NCI-H345 (cell line): ENCODE measurements at places on chromosomes 5 and 9.

- DNase-seq = peak; percentile 27
Measured at GRCh38 chr5:18113721-18114120, 479.5 kb downstream of the TAF11L14 start.

DNA sequence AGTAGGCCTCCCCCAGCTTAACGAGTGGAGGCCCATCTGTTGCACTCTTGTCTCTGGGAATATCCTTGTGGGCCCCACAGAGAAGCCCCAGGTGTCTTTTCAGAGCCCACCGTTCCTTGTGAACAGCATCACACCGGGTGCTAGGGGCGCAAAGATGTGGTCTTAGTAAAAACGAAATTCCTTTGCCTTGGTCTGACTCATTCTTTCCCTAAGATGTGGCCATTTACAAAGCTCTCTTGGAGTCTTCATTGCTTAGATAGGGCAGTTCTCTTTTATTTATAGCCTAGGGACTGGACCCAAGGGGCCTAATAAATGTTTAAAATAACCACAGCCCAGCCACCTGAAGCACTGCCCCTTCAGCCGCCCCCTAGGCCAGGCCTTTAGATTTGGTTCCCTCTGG lies 52.8 kb upstream of the RPL26L1 start:
- no peak for DNase-seq

DNA sequence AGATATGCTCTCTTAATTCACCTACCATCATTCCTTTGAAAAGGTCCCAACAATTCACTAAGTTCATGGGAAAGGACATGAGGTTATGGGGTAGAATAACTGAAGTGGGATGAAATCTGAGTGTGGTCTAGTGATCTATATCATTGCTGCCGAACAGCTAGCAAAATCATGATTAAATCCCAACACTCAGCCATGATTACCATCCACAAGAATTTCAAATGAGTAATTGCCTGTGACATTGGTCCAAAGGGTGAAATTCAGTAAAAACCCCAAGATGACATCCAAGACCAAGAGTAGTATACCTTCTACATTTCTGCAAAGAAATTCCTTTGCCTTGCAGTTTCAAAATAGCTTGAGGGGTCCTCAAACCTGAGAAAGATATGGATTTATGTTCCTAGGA lies 225.6 kb downstream of the SPOCK1 start:
- DNase-seq = no peak

DNA sequence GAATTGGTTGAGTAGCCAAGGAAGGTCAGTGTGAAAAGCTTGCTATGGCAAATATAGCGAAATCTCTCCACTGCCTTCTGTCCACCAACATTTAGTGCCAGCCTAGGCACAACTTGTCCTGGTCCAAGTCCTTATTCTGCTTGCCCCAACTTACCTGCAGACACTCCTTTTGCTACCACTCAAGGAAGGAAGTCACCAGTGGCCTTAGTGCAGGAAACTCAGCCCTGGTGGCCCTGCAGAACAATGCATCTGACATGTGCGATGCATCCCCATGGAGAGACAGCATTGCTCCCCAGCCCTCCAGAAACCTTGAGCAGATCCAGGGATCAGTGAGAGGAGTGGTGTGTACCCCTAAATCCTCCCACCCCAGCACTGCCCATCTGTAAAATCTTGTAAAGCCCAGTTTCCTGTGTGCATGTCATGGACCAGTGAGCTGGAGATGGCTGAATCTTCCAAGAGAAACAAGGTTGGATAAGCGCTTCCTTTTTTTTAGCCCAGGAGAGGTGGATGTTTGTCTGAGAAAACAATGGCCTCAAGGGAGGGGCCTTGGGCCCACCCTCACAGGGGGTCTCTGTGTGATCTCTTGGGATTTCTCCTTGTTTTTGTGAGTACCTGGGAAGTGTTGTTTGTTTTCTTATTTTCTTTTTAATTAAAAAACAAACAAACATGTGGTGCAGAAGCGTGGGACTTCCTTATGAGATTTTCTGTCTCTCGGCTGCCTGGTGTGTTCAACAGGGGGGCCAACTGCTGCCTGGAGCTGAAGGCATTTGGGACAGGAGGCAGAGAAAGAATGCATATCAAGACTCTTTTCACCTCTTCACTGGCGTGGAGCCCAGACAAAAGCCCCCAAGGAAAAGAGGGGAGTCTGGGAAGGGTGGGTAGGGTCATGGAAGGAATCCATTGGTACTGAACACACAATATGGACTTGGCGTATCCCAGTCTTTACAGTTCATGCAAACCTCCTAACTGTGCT lies 3.6 kb downstream of the FOXI1 start:
- DNase-seq = no peak

DNA sequence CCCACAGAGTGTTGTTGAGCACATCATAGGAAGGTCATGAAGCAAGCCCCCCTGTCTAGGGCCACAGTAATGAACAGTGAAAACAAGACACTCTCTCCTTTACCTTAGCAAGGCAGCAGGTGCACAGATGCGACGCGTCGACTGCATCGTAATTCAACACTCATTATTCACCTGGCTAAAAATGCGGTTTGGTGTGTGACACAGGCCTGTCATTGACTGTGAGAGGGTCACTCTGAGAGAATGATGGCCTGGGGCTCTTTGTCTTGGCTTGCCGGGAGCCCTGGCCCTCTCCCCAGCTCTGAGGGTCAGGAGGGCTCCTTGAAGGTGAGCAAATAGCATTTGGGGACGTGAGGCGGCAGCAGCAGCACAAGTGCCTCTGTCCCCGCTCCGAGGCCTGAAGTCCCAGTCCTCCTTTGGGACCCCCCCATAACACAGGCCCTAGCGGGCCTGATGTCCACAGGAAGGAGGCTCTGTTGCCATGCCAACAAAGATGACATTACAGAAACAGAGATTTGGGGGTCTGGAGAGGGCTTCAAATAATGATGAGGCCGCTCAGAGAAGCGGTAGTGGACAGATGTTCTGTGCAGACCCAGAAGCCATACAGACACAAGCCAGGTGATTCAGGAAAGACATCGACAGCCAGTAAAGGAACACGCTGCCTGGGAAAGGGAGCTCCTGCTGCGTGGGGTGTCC lies 46.7 kb downstream of the SHB start:
- DNase-seq = no peak

DNA sequence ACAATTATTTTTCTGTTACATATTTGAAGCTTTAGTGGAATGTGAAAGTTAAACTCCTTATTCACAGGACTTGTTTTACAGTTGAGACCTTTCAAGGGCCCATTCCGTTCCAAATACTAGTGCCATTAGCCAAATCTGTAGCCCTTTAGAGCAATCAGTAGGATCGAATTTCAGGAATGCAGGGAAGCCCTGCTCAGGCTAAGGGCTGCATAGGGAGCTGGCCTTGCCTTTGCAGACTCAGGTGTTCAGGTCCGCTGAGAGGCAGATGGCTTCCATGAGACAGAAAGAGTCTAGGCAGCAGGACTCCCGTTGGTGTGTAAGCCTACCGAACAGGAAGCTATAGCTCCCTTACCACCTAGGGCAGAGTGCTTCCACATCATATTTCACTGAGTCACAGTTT lies 150.1 kb upstream of the SLC27A6 start:
- DNase-seq = no peak

GRCh38 chr5:135204151-135204600 lies 170.1 kb upstream of the PITX1 start:
- no peak for DNase-seq

- DNase-seq = no peak
Measured at GRCh38 chr5:150945486-150945885, 40.7 kb upstream of the ZNF300 start.

DNA sequence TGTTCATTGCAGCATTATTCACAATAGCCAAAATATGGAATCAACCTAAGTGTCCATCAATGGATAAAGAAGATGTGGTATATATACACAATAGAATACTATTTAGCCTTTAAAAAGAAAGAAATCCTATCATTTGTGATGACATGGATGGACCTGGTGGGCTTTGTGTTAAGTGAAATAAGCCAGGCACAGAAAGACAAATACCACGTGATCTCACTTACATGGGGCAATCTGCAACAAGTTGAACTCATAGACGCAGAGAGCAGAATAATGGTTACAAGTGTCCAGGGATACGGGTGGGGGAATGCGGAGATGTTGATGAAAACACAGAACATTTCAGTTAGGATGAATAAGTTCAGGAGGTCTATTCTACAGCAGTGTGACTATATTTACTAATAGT lies 66.4 kb upstream of the ALDH1B1 start:
- no peak for DNase-seq

DNA sequence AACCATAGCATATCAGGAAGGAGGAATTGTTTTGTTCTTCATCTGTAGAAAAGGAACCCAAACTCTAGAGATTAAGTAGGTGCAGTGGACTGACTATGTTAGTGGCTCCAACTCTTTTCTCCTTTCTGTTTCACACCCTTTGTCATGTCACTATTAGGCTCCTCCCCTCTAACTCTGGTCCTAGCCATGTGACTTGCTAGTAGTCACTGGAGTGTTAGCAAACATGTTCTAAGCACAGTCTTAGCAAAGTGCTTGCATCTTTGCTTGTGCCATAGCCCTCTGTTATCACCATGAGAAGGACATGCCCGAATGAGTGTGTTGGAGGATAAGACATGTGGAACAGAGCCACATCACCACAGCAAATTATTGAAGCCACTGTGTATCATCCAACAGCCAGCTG lies 55.4 kb upstream of the PPP3R2 start:
- no peak for DNase-seq

DNA sequence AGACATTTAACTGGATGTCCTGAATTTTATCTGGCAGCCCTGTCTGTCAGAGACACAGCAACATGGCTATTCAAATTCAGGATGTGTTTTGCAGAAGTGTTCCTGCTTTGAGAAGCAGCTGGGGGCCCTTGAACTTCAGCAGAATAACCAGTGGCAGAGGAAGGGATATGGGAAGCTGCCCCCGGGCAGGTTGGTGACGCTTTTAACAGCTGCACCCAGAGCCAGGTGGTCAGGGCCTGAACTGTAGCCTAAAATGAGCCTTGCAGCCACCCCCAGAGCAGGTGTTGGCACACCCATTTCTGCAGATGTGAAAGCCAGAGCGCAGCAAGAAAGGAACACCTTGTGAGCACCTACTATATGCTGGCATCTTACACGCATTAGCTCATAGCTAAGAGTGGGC lies 128.7 kb upstream of the BOD1 start:
- peak; percentile 88 for DNase-seq

- DNase-seq = no peak
Measured at GRCh38 chr5:135451581-135452320, 400 bp downstream of the TIFAB start.

DNA sequence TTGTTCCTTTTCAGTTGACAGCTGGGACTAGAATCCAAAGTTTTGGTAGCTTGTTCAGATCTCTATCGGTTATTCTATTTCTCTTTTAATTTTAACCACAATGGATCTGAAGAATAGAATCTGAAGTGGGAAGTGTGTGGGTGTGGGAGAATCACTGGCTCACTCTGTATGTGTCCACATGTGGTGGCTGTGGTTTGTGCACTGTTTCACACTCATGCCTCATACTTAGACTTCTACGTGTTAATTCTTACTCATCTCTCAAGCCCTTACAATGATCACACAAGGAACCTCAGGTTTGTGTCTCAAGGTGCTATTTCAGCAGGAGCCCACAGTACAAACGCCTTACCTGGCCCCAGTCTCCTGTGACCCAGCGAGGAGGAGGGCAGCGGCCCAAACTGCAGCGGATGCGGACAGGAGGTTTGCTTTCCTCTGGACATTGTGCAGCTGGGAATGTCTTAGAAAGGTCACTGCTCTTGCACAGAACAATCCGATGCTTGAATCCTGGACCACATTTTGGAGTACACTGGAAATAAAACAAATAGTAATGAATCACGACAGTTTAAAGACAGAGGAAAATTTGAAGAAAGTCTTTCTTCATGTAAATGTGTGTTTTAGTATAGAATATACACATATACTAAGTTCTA lies 309.1 kb downstream of the ADAMTS6 start:
- DNase-seq = no peak
